GM19239 (cell line): ENCODE measurements at places on chromosomes 1 and 21.

DNA sequence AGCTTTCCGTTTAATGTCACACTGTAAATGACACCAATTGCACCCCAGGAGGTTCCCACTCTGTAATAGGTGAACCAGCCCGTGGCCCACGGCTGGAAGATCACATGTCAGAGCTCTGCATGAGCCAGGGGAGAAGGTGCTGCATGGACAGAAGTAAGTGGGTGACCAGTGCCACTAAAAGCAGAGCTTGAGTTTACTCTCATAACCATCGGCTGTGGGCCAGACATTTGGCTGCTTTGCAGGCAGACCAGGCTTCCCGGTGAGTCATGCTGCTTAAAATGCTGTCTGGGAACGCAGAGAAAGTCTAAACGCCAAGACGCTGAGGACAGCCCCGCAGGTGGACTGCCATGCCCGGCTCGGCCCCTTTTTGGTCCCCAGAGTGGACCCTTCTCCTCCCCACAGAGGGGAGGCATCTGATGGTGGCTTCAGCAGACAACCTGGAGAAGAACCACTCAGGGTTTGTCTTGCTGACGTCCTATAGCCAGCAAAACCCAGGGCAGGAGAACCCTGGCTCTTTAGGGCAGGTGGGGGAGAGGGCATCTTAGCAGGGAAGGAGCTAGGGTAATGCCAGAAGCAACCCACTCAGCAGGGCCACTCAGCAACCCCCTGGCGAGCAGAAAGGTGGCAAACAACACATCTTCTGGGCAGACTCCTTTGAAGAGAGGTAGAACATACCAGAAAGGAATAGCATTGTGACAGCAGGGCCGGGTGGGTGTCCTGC lies 7.3 kb downstream of the KIAA2013 start:
- DNase-seq: no peak

DNA sequence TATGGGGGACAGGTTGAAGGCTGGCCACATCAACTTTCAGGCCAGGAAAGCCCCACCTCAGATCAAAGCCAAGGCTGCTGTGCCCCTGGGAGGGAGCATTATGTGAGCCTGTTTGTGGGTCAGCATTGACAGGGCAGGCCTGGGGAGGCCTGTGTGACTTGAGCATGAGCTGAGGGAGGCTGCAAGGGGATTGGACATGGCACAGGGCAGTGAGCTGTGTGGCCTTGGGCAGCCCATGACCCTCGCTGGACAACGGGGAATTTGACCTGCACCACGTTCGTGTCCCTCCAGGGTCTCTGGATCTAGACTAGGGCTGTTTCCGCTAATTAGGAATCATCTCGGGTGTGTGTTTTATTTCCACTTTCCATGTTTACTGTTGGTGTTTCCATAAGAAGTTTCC lies 17.5 kb upstream of the LEFTY1 start:
- no peak for DNase-seq

- no peak for DNase-seq
These were observed 6.3 kb upstream of the CD247 start for GRCh38 chr1:167524651-167525050.

- no peak for DNase-seq
These were observed 12.5 kb downstream of the KCNN3 start for GRCh38 chr1:154857441-154858215.

- DNase-seq: no peak
These were observed 105.8 kb upstream of the DSCAM start for GRCh38 chr21:40952551-40953323.
